Glomerular endothelial cell (primary cell): ENCODE measurements at places on chromosomes 2 and 18. TPM values are rescaled to one million over a fixed set of nuclear protein-coding genes. Genes with fewer than 3 reads are reported as not detected.

DNA sequence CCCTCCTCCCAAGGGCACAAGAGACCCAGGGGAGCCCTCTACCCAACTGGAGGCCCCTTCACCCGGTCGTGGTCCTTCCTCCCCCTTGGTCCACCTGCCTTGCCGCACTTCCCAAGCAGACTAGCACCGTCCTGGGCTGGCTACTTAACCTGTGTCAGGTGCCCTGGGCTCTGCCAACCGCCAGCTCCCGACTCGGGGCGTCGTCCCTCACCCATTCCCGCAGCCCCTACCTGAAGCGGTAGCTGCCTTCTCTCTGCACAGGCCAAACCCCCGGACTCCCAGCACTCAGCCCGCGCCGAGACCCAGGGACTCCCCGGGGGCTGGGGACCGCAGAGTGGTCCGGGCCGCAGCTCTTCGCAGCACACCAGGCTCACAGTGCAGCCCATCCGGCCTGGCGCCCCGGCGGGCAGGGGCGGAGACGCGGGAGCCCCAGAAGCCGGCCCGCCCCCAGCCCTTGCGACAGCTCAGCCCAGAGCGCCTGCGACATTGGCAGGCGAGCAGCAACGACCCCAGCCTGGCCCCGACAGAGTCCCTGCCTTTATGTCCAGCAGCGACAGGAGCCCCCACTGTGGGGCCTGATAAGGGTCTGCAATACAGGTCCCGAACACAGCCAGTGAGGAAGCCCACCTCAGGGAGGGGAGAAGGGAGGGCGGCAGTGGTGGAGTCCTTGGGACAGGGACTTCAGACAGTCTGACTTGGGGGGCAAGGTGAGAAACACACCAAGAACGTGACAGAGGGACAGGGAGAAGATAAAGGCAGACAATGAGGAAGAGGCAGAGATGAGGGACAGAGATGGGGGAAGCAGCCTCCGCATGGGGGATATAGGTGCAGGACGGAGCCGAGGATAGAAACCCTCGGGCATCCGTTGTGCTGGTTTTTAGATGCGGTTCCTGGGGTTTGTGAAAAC lies 31.0 kb upstream of the TNS1 start:
- DNase-seq, result no peak

SLC25A12 gene
- total RNA-seq, result 11.7 and 13.8 TPM in 2 replicates

WDR54 gene
- total RNA-seq, result 29.1 and 35.6 TPM in 2 replicates

GRCh38 chr18:79400591-79401381 lies 5.1 kb downstream of the NFATC1 start:
- DNase-seq, result no peak

PTPRM gene
- 124 and 256 TPM in 2 replicates for total RNA-seq

DNA sequence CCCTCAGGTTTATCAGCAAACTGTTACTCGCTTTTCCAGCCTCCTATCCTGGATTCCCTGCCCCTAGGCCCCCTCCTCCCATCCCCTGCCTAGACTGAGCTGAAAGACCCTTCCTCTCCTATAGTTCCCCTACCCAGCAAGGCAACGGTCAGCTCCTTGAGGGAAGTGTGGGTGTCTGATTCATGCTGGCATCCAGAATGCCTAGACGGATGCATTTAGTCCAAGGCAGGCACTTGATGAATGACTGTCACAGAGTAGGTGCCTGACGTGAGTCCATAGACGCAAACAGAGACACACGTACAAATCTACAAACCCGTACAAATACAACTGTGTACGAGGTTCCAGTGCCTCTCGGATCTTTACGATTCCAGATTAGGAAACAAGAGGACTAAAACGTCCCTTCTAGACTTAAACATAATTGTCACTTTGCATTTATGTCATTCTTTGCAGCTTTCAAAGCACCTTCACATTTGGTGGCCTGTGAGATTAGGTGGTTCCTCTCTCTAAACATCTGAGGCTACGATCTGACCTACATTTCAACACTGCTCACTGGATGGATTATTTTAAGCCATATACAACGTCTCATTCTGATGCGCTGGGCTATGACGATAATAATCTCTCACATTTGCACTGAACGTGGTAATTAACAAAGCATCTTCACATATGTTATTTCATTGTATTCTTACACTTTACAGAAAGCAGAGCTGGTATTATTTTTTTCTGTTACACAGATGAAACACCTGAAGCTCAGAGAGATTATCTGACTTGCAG lies 36.7 kb downstream of the DNMT3A start:
- DNase-seq, result no peak

DNA sequence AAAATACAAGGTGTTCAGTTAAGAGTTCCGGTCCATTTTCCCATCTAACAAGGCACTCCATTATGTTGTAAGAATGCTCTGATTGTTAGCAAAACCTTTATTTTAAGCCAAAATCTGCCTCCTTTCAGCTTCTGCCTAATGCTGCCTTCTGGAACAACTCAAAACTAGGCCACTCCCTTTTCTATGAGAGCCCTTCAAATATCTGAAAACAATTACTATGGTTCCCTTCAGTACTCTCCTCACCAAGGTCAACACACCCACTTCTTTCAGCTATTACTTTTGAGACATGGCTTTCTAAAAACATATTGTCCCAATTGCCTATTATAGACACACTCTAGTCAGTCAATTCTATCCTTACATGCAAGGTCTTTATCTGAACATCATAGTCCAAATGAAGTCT lies 429.4 kb downstream of the ERBB4 start:
- no peak for DNase-seq

GRCh38 chr2:205720451-205720902 lies 38.2 kb downstream of the NRP2 start:
- DNase-seq, result no peak
